ENCODE measurements at places on chromosomes 12 and 14. TPM values are rescaled to one million over a fixed set of nuclear protein-coding genes. Genes with fewer than 3 reads are reported as not detected.

DNA sequence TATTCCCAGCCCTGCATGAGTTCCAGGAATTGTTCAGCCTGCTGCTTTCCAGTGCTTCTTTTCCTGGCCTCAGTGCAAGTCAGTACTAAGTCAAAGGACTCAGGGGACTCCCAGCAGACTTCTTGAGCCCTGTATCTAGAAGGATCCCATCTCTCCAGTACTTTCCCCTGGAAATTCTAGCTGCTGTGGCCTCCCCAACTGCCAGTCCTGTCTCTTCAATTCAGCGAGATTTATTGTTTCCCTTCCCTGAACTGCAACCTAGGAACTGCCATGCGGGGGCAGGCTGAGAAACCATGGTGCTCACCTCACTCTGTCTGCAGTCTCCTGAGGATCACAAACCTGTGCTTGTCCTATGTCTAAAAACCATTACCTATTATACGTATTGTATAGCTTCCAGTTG is 31.8 kb downstream of the ZNF605 start:
- no peak for DNase-seq

DNA sequence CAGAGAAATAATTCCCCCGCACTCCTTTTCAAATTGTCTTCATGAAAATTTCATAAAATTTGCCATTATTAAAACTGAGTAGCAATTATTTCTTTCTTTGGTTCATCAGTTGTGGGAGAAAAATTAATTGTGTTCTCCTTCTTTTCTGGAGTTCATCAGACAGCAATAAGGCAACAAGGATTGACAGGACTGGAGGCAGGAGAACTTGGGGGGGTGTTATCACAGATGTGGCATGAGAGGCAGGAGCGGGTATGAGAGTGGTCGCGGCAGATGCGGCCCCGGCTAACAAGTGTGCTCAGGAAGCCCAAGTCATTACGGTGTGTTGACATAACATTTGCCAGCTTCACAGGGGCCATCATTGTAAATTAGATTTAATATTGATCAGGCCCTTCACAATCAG is 306.6 kb upstream of the TMPO start:
- no peak for DNase-seq

GRCh38 chr14:92733007-92733406 is 15.4 kb downstream of the LGMN start:
- no peak for DNase-seq

GRCh38 chr12:66915306-66915904 is 236.5 kb upstream of the GRIP1 start:
- no peak for DNase-seq

DNA sequence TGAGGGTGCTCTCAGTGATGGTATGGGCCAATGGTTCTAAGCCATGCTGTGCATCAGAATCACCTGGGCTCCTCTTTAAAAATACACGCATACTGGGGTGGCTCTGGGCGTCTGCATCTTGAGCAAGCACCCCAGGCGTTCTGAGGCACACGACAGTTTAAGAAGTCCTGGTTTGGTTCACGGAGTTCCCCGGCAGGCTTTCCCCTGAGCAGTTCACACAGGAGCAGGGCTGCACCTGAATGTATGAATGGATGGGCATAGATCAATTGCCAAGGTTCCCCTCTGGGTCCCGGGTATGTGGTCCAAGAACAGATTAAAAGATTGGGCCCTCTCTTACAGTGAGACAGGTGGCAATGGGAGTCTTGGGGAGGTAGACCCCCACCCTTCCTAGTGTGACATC is 395.3 kb downstream of the DPF3 start:
- no peak for DNase-seq

DNA sequence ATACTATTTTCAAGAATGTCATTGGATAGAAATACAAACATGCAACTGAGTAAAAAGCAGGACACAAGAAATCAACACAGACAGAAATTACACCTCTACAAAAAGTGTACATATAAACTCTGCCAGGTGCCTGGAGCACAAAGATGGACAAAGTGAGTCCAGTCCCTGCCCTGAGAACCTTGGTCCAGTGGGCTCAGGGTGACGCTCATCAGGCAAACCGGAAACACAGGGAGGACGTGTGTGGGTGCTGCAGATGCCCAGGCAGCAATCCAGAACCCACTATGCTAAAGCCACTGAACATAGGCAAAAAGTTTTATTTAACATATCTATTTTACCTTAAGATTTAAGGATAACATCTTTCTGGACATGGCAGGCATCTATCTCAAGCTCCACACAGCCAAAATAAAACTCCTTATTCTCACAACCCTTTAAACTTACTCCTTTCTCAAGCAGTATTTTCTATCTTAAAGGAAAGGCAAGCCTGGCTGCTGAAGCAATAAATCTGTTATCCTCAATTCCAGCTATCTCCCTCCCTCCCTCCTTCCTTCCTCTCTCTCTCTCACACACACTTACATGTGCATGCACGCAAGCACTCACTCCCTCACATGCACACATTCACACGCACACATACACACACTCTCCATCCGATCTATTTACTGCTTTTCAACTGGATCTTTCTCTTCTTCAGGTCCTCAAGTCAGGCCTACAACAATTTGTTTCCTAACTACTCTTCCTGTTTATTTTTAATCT is 10.2 kb downstream of the PPP1R13B start:
- DNase-seq: no peak

Gene CMTM5
- polyA plus RNA-seq: 2.2 TPM

Gene DPY19L2
- polyA plus RNA-seq: 27.6 TPM

Gene IFNG-AS1
- polyA plus RNA-seq: 0.08 TPM

Measured in left renal cortex interstitium (tissue), 4 donors.